ENCODE measurements at places on chromosomes 3 and 15.

DNA sequence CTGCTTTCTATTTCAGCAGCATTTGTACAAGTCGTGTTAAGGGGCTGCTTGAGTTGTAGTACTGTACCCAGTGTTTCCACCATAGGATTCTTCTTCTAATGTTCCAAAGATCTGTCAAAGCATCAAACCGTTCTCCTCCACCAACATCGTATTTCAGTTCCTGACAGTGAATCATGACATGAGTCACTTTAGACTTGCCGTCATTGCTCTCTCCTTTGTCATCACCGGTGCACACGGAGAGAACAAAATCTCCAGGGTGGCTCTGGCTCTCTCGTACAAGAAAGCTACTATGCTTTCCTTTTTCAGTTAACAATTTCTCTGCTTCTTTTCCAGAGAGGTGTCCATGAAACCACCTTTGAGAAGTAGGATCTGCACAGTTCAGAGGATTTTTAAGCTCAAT lies 270.9 kb upstream of the CCDC54 start:
- no peak for DNase-seq

GRCh38 chr3:52437326-52438103 lies 7.4 kb downstream of the SEMA3G start:
- DNase-seq, result no peak

GRCh38 chr15:65902373-65902772 lies 33.1 kb downstream of the RAB11A start:
- peak; percentile 86 for DNase-seq

DNA sequence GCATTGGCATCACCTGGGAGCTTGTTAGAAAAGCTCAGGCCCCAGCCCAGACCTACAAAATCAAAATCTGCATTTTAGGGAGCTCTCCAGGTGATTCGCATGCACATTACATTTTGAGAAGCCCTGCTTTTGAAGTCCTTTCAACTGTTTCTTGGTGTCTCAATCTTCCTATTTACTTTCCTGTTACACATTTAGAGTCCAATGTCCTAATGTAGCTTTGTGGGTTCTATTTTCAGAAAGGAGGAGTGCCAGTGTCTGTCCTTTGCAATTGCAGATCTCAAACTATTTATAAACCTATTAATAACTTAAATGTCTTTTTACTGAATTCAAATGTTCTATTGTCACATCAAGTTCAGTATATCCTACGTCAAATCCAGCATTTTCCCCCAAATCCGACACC lies 27.8 kb upstream of the MYRIP start:
- no peak for DNase-seq

- DNase-seq, result no peak
These were observed 2.0 kb downstream of the ATP10A start for GRCh38 chr15:25860885-25861866.

- no peak for DNase-seq
These were observed 53.8 kb downstream of the CMTM6 start for GRCh38 chr3:32448686-32449474.

DNA sequence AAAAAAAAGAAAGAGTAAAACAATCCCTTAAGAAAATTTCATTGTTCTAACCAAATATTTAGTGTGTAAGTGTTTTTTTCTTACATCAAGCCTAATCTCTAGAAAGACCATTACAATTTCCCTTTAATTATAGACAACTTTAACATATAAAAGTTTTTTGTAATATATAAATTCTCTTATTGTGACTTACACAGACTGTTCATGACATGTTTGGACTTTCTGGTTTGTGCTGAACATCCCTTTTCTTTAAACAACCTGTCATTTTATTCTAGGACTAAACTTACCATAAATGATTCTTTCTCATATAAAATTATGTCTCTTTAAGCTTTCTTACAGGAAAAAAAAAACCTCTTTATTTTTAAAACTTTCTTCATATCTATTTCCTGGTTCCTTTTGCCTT lies 13.0 kb upstream of the BTLA start:
- DNase-seq, result no peak

DNA sequence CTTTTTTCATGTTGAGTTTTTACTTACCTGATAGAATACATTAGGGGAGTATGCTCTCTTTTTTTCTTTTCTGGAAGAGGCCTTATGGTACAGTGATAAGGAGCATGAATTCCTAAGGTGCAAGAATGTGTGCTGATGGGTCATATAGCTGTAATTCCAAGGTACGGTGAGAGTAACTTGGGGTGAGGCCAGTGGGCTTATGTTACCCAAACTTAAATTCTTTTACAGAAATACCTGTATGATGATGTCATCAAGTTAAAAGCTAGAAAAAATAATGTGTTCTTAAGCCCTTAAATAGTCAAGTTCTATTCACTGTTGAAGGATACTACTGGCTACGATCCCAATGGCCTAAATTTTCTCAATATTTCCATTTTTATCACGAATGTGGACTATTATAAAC lies 111.2 kb downstream of the GMPS start:
- no peak for DNase-seq

- peak; percentile 6 for DNase-seq
These were observed 33.3 kb upstream of the PAQR5 start for GRCh38 chr15:69265347-69265955.

DNA sequence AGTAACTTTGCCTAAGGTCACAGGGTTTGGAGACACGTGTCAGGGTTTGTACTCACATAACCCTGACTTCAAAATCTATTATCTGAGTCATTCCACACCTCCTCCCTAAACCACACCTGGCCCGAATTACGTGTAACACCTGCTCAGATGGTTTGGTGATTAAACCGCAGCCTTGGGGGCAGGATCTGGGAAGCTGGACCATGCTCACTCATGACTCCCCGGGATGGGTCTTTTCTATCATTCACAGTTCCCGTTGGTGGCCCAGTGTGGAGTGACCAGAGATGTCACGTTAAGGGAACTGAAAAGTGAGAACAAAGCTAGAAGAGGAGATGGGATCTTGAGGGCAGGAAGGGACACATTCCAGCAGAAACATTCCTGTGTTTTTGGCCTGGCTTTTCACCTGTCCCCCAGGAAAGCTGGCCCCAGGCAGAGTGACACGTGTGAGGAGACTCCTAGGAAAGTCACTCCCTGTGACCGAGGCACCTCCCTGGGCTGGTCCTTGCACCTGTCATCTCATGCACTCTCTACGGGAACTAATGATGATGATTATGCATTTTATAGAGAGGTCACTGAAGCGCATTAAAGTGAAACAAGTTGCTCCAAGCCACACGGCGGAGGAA lies 75.4 kb upstream of the POMGNT2 start:
- DNase-seq, result no peak

DNA sequence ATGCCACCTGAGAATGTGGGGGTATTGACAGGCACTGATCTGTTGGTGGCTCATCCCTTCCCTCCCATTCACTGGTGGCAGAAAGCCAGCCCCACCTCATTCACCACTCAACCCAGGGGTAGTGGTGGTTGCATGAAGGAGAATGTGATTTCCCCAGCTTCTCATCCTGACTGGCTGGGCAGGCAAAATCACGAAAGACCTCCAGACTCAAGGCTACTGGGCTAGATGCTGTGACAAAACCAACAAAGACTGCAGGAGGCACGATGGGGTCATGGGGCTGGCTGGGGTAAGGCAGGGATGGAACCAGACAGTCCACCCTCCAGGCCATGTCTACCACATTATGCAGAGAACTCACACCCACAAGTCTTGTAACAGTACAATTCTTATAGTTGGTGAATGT lies 33.9 kb downstream of the FSTL1 start:
- no peak for DNase-seq

- no peak for DNase-seq
These were observed 743.3 kb upstream of the BCHE start for GRCh38 chr3:166580561-166580960.

DNA sequence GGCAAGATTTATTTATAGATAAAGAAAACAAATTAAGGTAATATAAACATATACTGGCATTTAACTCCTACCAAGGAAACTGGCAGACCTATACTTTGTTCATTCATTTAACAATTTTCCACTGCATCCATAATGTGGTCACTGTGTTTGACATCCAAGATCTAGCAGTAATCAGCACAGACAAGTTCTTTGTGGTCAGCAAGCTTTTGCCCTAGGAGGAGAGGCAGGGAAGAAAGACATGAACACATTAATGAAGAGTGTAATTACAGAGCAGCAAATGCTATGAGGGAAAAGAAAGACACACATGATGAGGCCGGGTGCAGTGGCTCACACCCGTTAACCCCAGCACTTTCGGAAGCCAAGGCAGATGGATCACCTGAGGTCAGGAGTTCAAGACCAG lies 34.4 kb downstream of the SUCLG2 start:
- DNase-seq, result no peak

GRCh38 chr3:85589145-85589544 lies 630.4 kb downstream of the CADM2 start:
- DNase-seq, result no peak

DNA sequence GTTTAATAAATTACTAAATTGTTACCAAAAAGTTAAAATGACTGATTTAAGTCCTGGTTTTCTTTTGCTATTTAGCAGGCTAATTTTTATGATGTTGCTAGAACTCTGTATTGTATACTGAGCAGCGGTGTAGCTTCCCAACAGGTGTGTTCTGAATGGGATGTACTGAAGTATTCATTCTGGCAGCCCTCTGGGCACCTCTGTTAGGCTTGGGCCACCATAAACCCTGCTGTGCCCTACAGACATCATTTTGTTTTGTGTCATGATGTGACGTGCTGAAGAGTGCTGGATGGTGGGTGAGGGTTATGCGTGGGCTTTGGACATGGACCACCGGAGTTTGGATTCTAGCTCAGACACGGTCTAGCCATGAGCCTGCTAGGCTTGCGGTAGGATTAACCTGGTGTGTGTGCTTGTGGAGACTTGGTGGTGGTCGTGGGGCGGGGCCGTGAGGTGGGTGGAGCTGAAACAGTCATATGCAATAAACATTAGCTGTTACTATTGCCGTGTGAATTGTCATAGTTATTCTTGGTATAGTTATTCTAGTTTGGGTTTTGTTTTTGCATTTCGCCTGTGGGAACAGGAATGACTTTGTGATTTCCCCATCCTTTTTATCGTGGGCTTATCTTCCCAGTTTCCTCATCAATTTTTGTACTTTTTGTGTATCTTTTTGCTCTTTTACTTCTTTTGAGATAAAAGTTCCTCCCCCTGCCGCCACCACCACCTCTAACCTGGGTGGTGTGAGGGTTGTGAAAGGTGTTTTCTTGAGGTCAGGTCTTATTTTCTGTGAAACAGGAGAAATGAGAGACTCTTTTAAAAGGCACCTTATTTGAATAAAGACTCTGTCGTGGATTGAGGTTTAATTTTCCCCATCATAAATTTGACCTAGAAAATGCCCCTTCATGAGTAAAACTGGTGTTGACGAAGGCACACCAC lies 93.7 kb downstream of the MCTP2 start:
- no peak for DNase-seq

- no peak for DNase-seq
These were observed 192.1 kb upstream of the TTC14 start for GRCh38 chr3:180409883-180410282.

DNA sequence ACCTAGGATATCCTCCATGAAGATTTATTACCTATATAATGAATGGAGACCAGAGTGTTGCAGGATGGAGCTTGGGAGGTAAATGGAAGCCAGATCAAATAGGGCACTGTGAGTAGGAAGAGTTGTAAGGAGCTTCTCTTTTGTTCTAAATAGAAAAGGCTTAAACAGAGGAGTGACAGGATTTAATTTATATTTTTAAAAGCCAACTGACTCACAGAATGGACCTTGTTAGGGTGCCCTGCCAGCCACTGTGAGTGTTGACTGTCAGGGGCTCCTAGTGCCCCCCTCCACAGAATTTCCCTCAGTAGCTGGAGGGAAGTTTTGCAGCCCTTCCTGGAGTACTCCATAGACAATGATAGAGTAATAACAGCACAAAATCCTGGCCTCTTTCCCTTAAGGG lies 547.5 kb downstream of the MCTP2 start:
- no peak for DNase-seq

DNA sequence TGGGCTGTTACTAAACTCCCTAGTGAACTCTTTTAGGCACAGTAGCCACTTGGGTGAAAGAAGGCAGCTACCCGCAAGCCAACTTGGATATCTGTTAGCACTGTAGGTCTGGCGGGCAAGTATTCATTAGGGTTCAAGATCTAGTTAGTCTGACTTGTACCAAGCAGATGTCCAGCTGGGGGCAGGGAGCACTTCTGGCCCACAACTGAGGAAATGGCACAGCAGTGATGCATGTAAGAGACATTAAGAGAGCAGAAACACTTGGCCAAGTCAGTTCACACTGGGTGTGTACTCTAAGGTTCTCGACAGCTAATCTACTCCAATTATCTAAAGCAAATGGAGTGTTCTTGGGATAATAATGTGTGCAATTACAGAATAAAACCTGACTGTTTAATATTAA lies 131.7 kb downstream of the CTNNB1 start:
- no peak for DNase-seq

DNA sequence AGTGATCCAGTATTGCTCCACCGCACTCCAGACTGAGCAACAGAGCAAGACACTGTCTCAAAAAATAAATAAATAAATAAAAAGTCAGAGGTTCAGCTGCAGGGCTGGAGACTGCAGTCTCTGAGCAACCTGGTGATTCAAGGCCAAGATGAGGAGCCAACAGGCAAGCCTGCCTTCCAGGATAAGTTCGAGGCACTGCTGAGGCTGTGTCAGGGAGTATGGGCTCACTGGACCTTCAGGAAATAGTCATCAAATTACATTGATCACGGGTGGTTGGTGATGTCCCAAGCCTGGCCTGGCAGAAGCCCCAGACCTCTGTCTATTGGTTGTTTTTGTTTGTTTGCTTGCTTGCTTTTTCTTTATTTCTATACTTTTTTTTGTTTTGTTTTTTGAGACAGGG lies 41.5 kb downstream of the IDH2 start:
- DNase-seq, result no peak

- DNase-seq, result no peak
These were observed 67.8 kb downstream of the RGMA start for GRCh38 chr15:93020976-93021772.

GRCh38 chr15:48939648-48940047 lies 24.1 kb downstream of the SHC4 start:
- no peak for DNase-seq

DNA sequence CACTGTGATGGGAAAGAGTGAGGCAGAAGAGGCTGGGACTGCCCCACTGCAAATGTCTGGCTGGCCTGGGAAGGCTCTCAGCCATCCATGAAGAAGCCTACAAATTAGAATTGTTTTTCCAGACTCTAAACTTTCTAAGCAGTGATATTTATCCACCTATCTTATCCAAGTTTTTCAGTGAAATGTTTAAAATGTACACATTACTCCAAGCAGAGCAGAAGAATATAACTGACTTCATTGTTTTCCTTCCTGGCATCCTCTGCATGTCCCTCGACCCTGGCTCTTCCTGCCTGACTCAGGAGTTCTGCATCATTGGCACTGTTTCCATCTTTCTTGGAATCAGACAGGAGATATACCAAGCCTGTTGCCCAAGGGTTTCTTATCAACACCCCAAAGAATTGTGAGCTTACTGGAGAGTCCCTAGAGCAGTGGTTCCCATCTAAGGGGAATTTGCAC lies 401.5 kb upstream of the PROK2 start:
- no peak for DNase-seq

- no peak for DNase-seq
These were observed 209.5 kb upstream of the LRRN1 start for GRCh38 chr3:3589715-3590130.

- DNase-seq, result no peak
These were observed 6.8 kb downstream of the IL17RE start for GRCh38 chr3:9909221-9910013.
